NCI-H1694 (cell line): ENCODE measurements at places on chromosomes 3 and 15.

DNA sequence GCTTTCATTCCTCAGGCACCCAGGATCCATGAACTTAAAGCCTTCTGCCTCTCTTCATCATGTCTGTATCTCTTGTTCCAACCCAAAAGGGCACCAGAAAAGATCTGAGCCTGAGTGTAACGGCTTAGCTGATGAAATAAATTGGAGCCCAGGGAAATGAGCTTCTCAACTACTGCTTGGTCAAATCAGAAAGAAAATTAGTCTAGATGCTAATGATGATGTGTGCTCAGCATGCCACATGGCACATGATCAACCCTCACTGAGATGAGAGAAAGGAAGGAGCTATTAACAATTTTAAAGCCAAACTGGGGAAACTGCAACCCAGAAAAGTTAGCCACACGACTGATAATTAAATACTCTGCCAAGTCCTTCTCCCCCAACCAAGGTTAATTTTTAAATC lies 325.7 kb downstream of the CNTN3 start:
- no peak for DNase-seq

DNA sequence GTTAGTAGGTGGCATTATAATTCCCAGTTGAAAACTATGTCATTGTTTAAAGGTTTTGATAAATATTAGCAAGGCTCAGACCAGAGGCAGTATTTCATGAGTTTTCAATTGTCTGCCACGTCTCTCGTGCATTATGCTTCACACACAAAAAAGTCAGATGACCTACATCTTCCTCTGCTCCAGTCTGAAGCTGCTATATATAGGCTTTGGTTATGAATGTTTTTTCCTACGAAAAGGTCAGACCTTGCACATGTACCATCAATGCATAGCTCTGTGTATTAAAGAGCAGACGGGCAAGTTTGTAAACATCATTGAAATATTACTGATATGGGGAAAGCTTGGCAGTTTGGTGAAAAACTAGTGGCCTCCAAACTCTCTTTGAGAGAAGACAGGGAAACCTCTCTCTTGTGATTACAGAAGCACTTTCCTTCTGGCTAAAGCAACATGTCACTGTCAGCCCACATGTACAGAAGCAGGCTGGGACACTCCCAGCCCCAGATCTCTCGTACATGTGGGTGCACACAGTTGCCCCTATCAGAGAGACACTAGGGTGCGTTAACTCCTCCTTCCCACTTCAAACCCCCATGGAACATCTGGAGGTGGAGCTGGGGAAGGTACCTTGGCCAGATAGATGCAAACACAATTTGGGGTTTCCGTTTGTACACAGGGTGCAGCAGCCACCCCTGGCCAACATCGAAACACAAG lies 184.0 kb upstream of the BCL6 start:
- DNase-seq: no peak

GRCh38 chr3:12252889-12253288 lies 36.0 kb upstream of the PPARG start:
- no peak for DNase-seq

GRCh38 chr15:49242820-49243219 lies 72.8 kb downstream of the GALK2 start:
- DNase-seq: no peak

DNA sequence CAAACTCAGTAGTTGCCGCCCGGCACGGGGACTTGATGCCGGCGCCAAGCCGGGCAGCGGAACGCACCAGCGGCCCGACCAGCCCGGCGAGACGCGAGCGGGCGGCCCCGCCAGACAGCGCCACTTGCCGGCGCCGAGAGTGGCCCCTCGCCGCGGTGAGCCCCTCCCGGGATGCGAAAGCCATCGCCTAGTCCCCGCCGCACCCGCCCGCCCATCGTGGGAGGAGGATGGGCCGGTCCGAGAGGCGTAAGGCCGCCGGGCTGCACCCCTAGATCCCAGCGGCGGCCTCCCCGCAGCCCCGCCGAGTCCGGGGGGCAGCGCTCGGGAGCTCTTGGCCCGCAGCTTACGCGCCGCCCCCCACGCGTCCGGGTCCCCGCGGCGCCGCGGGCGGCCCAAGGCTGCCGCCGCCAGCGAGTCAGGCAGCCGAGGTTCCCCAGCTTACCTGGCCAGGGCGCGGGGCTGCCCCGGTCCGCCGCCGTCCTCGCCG lies 609 bp downstream of the GOLGA8A start:
- no peak for DNase-seq

DNA sequence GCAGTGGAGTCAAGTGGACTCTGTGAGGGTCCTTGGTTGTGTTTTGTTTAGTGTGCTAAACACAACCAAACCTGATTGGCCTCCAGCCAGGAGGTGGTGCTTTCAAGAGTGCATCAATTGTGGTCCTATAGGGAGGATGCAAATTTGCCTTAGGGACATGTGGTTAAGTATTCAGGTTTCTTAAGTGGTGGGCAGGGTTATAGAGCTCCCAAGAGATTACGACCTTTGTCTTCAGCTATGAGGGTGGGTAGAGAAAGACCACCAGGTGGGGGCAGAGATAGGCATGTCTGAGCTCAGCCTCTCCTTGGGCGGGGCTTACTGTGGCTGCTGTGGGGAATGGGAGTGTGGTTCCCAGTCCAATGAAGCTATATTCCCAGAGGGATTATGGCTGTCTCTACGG lies 186.6 kb downstream of the SQOR start:
- DNase-seq: no peak

DNA sequence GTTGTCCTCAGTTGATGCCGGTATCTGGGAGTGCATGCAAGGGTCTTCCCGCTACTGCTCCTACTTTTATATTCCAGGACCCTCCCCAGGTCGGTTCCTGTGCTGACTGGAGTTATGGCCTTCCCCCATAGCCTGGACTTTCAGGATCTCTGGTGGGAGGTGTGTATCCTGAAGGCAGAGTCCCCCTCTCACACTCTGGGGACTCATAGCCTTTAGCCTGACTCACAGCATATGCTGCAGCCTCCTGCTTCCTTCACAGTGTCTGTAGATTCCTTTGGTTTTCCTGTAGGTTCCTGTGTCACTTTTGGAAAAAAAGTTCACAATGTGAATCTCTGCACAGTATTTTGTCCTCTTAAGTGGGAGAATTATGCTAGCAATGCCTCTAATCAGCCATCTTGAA lies 180.6 kb upstream of the RBMS3 start:
- DNase-seq: no peak

DNA sequence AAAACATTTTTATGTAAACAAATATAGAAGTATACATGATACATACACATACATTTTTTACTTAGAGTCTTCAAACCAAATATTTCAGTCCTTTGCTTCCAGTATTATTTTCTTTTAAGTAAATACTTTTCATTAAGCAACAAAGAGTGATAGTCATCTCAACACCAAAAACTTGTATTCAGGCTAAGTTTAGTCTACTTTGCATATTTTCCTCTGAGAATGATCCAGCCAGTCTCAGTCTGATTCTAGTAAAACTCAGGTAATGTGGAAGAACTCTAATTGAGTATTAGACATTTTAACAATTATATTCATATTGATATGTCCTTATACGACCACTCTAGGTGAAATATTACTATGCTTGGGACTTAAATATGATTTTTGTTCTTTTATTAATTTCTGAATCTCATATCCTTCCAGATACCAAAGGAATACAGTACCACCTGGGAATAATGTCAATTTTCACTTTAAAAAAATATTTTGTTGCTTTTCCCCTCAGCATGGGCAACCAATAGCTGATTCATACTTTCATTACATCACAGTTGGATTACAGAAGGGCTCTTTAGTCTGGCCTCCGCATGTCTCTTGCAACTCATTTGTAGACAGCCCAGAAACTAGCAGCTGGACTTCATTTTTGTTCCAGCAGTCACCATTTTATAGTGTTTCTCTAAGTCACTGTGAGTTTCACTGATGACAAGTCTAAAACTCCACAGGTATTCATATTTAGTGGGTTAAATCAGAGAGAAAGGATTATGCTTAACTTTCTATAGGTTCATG lies 390.4 kb downstream of the ZBTB20 start:
- DNase-seq: no peak

- no peak for DNase-seq
These were observed 151.1 kb downstream of the ADAMTS17 start for GRCh38 chr15:100190675-100191074.

GRCh38 chr15:94596707-94597106 lies 365.3 kb downstream of the MCTP2 start:
- no peak for DNase-seq

DNA sequence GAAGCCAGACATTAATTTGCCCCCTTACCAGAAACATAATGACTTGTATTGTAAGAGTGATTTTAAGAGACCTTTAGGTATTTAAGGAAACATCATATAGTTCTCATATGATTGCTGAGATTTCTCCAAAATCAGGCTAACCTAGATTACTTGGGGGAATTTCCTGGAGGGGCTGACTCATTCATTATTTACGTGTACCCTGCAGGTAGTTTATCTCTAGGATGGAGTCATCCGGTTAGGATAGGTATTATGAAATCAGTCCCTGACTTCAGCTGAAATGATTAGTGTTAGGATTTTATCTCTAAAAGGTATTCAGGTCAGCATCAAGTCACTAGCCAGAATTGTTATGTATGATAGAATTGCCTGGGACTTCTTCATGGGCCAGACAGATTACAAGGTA lies 97.5 kb downstream of the TCF12 start:
- DNase-seq: no peak

- no peak for DNase-seq
These were observed 1.1 kb upstream of the RBMS3 start for GRCh38 chr3:29279806-29280205.
